ENCODE measurements at places on chromosomes 3 and 15.
A peak's percentile ranks its signal among the peaks of the same experiment; 100 is the strongest.

GRCh38 chr15:35784745-35785144 lies 238.8 kb upstream of the DPH6 start:
- DNase-seq, result no peak

GRCh38 chr15:73344056-73344455 lies 24.7 kb downstream of the HCN4 start:
- no peak for DNase-seq

- peak; percentile 7 for DNase-seq
These were observed 40.8 kb downstream of the KAT2B start for GRCh38 chr3:20080956-20081554.

DNA sequence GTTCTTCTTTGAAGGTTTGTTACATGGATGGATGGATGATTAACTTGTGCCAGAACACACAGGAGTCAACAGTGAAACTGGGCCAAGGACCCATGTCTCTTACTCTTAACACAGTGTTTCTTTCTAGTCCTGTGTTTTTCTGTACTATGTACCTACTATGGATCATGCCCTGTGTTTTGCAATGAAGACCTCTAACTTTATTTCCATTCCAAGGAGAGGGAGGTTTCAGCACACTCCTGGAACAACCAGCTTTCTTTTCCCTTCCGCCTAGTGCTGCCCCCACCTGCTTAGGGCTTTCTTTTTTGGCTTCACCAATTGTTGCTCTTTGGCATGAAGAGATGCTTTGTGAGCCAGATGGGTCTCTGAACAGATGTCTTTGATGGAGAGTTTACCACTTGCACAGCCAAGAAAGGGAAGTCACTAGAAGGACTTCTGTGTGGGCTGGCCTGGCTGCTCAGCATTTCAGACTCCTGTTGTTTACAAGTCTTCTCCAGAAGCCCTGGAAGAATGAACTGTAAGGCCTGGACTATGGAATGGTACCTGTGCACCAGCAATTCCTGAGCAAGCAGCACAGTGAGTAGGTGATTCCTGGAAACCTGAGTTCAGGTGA lies 44.5 kb downstream of the SNAPC5 start:
- DNase-seq, result no peak

GRCh38 chr15:91422797-91423196 lies 322.7 kb downstream of the SV2B start:
- DNase-seq, result no peak

DNA sequence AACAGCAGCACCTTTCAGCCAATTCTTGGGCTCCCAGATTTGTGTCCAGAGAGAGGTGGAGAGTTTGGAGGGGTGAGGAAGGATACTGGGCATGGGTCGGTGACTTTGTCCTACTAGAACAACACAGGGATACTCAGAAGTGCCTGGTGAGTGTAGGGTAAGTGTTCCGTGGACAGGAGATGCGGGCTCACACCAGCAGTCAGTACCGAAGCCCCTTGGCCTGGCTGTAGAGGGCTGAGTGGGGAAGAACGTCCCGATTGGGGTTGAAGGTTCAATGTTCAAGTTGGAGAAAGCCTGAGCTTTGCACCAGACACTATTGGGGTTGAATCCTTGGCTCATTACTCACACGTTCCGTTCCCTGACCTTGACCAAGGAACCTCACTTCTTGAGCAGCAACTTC lies 40.8 kb upstream of the SLC6A11 start:
- no peak for DNase-seq

DNA sequence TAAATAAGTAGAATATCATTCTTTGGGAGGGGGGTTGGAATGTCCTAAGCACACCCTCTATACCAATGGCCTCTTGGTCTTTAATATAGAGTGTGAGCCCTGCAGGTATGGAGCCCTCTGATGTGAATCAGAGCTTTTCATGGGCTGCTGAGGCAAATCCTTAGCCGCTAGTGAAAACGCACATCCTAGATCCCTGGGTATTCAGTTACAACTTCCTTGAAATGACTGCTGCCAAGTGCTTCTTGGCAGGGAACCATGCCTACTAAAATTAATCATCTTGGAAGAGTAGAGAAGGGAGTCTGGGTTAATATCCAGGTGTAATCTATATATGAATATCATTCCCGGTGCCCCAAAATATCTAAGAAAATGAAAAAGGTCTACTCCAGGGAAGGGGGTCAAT lies 109.1 kb downstream of the POLQ start:
- no peak for DNase-seq

GRCh38 chr3:185479373-185479945 lies 19.4 kb downstream of the TMEM41A start:
- no peak for DNase-seq

GRCh38 chr3:134449277-134449676 lies 36.5 kb downstream of the ANAPC13 start:
- DNase-seq, result no peak

DNA sequence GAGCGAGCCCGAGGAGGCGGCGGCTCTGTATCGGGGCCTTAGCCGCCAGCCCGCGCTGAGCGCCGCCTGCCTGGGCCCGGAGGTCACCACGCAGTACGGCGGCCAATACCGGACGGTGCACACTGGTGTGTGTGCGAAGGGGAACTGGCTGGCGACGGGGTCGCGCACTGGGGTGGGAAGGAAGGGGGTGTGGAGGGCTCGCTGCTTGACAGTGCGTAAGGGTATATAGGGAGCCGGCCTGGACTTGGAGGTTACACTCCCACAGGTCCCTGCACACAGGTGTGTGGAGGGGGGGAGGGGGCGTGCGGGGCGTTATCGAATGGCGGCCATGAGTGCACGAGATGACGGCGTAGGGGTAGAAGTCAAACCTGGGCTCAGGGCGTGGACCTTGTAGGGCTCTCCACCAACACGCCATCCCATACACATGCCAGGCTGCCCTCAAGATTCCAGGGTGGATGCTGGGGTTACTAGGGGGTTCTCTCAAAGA lies 389 bp downstream of the APEH start:
- no peak for DNase-seq

DNA sequence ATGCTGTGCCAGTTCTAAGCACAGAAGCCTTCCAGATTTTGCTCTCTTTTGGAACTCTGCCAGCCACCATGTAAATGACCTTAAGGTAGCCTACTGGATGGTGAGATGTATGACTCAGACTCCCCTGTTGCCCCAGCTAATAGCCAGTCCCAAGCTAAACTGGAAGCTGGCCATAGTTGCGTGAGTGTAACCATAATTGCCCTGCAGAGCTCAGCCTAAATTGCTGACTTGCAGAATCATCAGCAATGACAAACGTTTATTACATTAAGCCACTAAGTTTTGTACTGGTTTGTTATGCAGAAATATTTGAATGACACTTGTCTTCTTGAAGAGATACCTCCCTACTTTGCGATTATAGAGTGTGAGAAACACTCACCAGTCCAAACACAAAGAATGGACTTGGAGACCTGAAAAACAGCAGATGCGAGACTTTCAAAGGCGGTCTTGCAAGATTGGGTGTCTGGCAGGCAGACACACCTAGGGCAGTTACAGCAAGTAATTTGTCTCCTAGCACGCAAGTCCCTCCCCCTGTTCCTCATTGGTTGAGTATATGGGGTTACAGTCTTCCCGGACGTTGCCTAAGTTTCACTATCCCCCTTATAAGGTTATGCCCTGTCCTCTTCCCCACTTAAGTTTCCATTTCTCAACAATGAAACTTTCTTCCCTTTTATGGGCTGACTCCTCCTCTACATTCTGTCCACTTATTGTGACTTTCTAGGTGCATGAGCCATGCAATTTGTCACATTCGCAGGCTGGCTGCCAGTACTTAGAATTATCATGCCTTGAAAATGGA lies 83.6 kb upstream of the XCR1 start:
- no peak for DNase-seq

DNA sequence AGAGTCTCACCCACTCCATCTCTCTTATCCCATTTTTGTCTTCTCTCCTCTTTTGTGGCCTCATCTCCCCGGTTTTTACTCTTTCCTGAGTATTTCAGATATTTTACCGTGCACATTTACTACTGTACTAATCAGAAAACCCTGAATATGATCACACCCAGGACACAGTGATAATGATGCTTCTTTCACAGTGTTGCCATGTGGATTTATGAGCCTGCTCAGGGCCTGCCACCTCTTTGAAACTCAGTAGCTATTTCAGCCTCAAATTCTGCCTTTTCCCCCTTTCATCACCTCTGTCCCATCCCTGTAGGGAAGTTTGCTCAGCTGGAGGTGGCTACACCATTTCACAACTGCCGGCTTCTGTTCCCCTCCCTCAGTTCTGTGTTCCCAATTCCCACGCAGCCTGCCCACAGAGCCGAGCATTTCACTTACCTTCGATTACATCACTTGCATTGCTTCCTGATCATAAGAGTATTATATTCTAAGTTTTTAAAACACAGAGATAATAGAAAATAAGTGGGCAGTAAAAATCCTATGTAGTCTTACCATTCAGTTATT lies 33.2 kb downstream of the ARNT2 start:
- DNase-seq, result no peak

DNA sequence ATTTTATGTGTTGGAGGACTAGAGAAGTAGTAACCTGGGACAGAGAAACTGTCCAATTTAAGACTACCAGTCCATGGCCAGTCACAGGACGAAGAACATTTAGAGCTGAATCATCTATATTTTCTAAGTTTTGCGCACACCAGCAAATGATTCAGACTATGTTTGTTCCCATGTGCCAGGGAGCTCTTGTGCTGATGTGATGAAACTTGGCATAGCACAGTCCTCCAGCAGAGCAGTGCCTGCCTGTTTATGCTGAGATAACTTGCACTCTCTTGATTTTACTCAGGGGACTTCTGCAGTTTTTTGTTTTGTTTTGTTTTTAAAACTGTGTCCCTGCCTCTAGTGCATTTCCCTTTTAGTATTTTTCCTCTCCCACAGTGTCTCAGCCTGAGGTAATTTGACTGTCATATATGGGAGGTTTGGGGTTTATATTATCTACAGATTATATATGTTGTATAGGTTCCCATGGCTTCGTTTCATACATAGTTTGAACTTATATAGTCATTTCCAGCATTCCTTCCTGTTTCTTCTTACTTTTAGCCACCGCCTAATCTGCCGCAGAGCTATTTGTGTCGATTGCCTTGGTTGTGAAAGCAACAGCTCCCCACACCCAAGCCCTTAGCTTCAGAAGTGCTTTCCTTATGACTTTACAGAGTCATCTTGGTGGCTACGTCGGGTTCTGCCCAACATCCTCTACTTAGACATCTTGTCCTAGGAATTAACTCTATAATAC lies 45.5 kb downstream of the PPM1L start:
- DNase-seq, result no peak
